GM04504 (cell line): ENCODE measurements at places on chromosomes 7 and 10.

DNA sequence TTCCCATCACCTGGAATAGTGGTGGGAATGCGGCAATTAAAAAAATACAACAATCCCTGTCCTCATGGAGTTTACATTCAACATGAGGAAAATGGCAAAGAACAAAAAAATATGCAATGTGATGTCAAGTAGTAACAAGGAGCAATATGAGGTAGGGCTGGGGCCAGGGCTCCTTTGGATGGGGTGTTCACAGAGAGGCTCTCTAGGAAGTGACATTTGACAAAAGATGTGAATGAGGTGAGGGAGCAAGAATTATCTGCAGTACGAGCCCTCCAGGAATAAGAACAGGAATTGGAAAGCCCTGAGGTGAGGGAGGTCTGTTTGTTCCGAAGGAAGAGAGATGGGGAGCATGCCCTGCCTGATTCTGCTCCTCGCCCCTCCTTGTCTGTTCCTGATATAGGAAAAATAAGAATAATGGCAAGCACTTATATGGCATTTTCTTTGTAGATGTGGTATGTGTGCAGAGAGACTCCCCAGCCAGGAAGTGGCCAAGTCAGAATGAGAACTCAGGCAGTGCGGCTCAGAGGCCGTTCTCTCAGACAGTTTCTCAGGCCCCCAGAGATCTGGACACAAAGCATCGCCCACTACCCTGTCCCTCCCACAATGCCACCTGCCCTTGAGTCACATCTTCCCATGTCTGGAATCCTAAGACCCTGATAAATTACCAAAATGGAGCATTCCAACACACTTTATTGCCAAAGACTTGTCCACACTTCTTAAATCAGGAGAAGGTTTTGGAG is 105.6 kb downstream of the APBB1IP start:
- DNase-seq, result no peak

GRCh38 chr7:14309432-14309831 is 320.0 kb upstream of the ETV1 start:
- DNase-seq, result no peak

DNA sequence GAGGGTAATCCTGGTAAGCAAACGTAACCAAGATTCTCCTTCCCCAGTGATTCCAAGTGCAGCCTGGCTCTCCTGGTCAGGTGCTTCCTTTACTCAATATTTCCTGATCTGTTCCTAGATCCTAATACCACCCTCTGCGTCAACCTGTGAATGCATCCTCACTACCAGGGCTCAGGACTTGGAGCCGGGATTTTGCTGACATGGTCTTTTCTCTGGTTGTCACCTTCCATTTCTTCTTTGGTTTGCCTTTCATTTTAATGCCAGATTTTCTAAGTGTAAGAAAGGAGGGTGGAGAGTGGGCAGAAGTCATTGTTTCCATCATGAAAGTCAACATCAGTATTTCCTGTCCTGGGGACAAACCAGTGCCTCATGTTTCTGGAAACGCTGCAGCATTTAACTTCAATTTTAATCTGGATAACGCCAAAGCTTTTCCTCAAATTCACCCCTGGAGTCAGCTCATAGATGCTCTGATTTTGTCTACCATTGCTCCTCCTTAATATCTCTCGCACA is 210.4 kb upstream of the ZNF32 start:
- no peak for DNase-seq

GRCh38 chr10:1451362-1451888 is 285.9 kb downstream of the ADARB2 start:
- DNase-seq, result no peak

DNA sequence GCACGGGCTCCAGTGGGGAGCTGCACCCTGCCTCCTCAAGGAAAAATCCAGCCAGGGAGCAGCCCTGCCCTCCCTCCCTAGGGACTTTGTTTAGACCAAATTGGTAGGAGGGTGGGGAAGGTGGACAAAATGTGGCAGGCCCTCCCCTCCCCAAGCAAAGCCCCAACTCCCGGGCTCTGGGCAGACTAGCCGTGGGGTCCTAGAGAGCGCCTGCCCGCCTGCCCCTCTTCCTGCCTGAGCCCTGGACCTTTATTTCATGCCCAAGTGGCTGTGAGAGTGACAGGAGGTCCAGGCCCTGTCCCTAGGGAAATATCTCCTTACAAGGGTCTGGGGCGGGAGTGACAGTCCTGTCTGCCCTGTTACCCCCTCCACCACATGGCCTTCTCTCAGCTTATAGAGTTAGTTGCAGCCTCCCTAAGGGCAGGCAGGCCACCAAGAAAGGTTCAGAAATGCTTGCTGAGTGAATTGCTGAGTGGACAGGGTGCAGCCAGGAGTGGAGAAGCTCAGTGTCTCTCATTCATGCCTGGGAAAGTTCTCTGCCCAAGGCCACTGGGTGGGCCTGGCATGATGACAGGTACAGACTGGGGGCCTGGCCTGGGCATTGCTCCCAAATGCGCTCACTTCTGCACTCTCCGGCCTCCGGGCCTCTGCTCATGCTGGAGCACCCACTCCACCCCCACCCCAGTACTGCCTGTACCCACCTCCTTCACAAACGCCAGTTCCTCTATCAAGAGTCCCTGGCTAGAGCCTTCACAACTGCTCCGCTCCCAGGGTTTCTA is 25.2 kb downstream of the DNAJB12 start:
- no peak for DNase-seq

- peak; percentile 39 for DNase-seq
Observed at GRCh38 chr7:46955531-46955930, 626.4 kb downstream of the TNS3 start.

DNA sequence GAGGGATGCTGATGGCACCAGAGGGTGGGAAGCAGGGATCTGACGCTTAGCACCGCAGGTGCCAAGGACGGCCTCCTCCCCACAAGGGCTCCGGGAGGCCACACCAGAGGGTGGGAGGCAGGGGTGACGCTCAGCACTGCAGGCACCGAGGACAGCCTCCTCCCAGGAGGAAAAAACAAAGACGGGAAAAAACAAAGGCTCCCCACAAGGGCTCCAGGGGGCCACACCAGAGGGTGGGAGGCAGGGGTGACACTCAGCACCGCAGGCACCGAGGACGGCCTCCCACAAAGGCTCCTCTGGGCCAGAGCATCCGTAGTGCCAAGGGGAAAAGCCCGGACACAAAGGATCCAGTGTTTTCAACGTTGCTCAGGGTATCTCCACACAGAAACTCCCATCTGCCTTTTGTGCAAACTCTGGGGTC is 25.6 kb downstream of the DIP2C start:
- no peak for DNase-seq

GRCh38 chr7:27242154-27242553 is 448 bp upstream of the EVX1 start:
- DNase-seq, result no peak

DNA sequence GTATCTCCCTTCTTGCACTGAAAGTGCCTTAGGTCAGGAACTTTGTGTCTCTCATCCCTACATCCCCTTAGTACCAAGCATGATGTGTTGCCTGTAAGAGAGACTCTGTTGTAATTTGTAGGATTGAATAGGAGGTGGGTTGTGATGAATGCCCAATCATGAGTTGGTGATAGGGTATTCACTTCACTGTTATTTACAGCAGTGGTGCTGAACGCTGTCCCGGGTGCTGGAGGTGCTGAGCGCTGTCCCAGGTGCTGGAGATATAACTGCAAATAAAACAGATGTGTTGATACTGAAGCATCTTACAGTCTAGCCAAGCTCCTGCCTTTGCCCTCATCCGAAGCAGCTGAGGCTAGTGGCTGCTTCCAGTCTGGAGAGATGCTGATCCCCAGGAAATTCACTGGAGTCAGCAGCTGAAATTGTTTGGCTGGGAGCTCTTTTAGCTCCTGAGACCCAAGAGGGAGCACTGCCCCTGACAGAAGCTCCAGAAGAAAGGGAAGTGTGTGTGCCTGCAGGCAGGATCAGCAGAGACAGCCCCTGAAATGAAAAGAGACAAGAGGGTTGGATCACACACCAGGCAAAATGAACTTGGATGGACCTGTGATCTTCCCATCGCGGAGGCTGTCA is 183.4 kb downstream of the SORCS3 start:
- no peak for DNase-seq

GRCh38 chr10:128538671-128539070 is 412.4 kb upstream of the MKI67 start:
- no peak for DNase-seq

DNA sequence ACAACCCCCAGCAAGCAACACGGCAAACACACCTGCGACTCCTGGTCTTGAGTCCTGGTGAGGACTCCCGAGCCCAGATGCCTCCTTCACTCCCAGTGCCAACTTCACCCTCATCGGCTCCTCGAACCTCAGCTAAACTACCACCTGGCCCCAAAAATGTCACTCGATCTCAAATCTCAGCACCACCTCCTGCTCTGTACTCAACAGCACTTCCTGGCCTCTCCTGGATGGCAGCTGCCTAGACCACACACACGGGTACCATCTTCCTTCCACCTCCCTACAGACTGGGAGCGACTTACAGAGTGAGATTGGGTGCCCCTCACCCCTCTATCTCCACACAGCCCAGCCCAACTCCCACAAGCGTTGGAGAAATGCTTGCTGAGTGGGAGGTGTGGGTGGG is 123.9 kb upstream of the MGMT start:
- DNase-seq, result no peak

GRCh38 chr10:124262234-124262865 is 156.4 kb downstream of the OAT start:
- no peak for DNase-seq

- no peak for DNase-seq
Observed at GRCh38 chr7:150382123-150382843, 3.2 kb downstream of the ZNF775 start.

GRCh38 chr7:77353911-77354310 is 62.2 kb downstream of the GSAP start:
- no peak for DNase-seq

DNA sequence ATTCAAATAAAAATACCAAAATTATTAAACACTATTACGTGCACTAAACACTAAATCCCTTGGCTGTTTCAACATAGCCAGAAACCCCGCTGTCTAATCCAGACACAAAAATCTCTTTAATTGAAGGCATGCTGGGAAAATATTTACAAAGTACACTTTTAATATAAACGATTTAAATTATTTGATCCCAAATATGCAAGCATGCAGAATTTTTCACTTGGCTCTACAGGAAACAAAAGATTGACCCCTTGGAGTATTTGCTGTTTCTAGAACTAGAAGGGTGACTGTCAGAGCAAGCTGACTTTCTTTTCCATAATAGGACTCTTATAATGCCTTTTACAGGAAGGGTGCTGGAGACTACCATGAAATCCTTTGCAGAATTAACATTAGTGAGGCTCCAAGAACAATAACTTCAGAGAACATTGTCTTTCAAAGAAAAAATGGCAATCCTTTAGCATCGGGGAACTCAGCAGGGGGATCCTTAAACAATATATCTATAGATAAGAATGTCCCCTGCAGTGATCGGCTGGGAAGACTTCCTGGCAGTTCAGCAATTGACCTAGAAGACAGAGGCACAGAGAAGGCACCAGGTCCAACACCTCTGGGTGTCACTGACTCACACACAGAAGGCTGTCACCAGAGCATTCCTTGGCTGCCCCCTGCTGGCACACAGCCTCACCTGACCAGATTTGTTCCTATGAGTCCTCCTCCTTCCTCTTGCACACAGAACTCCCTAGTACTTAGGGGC is 55.8 kb upstream of the MRLN start:
- peak; percentile 17 for DNase-seq

GRCh38 chr7:126840869-126841268 is 411.9 kb downstream of the GRM8 start:
- no peak for DNase-seq

GRCh38 chr7:102426268-102427018 is 6.9 kb upstream of the ORAI2 start:
- no peak for DNase-seq

DNA sequence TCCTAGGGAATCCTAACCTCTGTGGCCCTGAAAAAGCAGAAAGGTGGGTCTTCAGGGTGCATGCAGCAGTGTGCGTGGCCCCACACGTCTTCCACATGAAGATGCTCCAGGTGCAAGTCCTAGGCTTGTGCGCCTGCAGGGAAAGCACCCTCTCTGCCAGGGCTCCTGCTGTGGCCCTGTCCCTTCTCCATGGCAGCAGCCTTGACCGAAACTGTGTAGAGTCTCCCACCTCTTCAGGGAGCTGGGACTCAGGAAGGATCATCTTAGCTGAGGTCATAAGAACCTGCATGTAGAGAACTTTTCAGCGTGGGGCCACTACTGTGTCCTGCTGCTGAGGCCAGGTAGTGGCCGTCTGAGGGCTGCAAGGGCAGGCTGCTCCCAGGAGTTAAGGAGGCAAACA is 6.3 kb upstream of the CSGALNACT2 start:
- no peak for DNase-seq

DNA sequence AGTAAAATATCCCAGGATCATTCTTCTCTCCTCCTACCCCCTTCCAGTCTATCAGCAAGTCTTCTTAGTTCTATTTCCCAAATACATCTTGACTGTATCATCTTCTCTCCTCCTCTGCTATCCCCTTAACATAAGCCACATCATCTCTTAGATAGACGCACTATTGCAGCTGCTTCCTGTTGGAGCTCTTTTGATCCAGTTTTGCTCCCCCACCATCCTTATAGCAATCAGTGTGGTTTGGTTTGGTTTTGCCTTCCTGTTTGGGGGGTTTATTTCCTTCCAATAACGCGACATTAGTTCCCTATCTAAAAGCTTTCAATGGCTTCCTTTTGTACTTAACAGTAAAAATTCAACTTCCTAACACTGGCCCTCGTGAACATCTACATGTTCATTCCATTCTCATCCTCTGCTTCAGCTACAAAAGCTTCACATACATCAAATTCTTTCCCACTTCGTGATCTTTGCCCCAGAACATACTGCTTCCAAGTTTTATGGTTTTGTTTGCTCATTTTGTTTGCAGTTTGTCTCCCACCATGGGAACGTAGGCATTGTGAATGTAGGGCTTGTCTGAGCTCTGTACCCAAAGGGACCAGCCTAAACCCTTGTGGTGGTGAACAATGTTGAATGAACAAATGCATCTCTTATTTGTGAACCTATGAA is 33.7 kb upstream of the PLXDC2 start:
- DNase-seq, result no peak

- DNase-seq, result no peak
Observed at GRCh38 chr10:118738406-118738805, 16.4 kb downstream of the CACUL1 start.

DNA sequence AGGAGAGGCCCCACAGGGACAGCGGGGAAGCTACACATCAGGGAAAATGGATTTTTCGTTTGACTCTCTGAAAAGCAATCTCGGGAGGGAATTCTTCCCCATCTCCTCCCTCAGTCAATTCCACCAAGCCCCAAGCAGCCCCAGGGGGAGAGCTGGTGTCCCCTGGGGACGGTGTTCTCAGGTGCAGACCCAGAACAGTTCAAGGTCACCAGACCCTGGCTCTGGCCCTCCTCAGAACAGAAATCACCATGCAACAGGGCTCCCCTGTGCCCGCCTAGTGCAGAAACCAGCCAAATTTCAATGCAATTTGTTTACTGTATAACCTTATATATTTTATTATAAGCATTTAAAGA is 34.1 kb downstream of the GSDME start:
- no peak for DNase-seq

GRCh38 chr7:12949060-12949931 is 261.9 kb downstream of the ARL4A start:
- no peak for DNase-seq

DNA sequence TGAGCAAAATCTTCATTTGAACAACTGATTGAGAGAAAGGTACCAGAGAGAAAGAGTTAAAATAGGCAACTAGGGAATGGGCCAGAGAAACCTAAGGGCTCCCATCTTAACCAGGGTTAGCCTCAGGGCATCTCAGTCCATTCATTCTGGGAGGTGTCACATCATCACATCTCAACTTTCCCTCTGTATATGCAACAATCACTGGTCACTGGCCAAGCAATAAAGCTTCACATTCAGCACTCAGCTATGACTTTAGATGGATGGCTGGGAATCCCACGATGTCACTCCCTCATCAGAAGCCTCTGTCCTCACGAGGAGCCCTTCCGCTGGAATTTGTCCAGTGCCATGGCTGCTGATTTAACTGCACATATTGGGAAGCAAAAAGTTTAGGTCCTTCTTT is 172.1 kb upstream of the MGMT start:
- DNase-seq, result no peak
